Common myeloid progenitor, CD34-positive (primary cell): ENCODE measurements at places on chromosomes 2 and 18.
A peak's percentile ranks its signal among the peaks of the same experiment; 100 is the strongest.

- DNase-seq, result no peak
Observed at GRCh38 chr18:48827291-48828193, 123.2 kb downstream of the SMAD7 start.

- no peak for DNase-seq
Observed at GRCh38 chr2:3597567-3597966, 2.7 kb downstream of the COLEC11 start.

DNA sequence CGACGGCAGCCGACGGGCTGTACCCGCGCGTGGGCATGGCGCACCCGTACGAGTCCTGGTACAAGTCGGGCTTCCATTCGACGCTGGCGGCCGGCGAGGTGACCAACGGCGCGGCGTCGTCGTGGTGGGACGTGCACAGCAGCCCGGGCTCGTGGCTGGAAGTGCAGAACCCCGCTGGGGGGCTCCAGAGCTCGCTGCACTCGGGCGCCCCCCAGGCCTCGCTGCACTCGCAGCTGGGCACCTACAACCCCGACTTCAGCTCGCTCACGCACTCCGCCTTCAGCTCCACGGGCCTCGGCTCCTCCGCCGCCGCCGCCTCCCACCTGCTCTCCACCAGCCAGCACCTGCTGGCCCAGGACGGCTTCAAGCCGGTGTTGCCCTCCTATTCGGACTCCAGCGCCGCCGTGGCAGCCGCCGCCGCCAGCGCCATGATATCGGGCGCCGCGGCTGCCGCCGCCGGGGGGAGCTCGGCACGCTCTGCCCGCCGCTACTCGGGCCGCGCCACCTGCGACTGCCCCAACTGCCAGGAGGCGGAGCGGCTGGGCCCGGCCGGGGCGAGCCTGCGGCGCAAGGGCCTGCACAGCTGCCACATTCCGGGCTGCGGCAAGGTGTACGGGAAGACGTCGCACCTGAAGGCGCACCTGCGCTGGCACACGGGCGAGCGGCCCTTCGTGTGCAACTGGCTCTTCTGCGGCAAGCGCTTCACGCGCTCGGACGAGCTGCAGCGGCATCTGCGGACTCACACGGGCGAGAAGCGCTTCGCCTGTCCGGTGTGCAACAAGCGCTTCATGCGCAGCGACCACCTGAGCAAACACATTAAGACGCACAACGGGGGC is 2.0 kb downstream of the SP9 start:
- DNase-seq, result peak; percentile 51

DNA sequence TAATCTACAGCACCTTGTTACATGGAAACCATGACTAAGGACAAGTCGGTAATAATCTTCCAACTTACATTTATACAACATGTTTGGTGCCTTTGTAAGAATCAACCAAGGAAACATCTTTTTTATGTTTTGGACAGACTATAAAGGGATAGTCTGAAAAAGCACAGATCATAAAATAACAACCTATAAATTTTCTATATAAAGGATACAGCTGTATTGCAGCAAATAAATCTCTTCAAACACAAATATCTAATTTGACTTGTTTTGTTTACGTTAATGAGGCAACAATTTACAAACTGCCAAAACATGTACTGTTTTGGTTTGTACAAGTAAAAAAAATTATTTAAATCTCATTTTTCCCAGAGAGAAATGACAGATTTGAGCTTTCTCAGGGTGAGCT is 92.5 kb downstream of the SRBD1 start:
- no peak for DNase-seq

GRCh38 chr18:56861244-56861643 is 210.1 kb downstream of the WDR7 start:
- DNase-seq, result no peak

GRCh38 chr2:98445683-98446581 is 1.3 kb downstream of the INPP4A start:
- no peak for DNase-seq

DNA sequence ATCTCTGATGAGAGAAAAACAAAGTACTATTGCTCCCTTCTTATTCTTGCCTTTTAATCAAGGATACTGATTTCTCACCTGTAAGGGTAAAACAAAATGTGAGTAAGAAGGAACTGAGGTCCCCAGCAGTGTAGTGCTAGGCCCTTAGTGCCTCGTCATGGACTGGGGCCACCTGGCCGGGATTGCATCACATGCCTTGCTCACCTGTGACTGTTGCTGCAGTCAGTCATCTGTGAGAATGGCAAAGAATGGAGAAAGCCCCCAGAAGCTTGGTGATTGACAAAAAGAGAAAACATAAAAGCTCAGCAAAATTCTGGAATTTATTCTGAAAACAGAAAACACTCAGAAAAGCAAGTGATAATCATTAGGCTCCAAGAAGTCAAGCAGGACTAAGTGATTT is 63.4 kb downstream of the SPATS2L start:
- no peak for DNase-seq
